ENCODE measurements at places on chromosomes 3 and 15. TPM values are rescaled to one million over a fixed set of nuclear protein-coding genes. Genes with fewer than 3 reads are reported as not detected.

The PLS1 gene
- total RNA-seq, result 4.3 TPM

GRCh38 chr15:82100111-82100929 lies 54.5 kb upstream of the MEX3B start:
- H3K4me1 ChIP-seq, result no peaks in the 10 kb centered on the region
- DNase-seq, result no peak
- no peak overlapping the region for H3K27ac ChIP-seq
- no peaks in the 10 kb centered on the region for H3K36me3 ChIP-seq

GRCh38 chr15:62711691-62712454 lies 330.7 kb upstream of the TPM1 start:
- no peak overlapping the region for H3K27ac ChIP-seq
- H3K36me3 ChIP-seq, result no peaks in the 10 kb centered on the region
- no peak overlapping the region for H3K4me3 ChIP-seq
- no peaks in the 10 kb centered on the region for H3K27me3 ChIP-seq
- H3K4me1 ChIP-seq, result no peaks in the 10 kb centered on the region

DNA sequence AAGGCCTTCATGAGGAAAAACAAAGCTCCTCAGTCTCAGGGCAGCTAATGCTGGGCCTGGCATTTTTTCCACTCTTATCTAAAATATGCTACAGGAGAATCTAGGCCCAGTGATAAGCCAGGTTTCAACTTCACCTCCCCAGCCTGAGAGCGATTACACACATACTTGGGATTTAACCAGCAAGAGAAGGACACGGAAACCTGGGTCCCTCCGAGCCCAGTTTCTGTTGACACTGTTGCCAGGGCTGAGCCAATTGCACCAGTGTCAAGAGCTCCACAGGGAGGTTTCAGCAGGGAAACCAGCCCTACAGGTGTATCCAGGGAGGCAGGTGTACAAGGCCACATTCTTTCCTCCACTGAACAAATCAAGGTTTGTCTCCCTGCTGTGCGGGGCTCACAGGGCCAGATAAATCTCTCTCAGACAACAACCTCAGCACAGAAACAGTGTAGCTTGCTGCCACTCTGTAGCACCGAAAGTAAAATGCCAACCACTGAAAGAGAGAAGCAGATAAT lies 85.4 kb downstream of the MAGI1 start:
- H3K4me3 ChIP-seq, result no peak overlapping the region
- no peaks in the 10 kb centered on the region for H3K4me1 ChIP-seq
- no peak overlapping the region for H3K27ac ChIP-seq
- peaks cover 4% of the 10 kb centered on the region for H3K27me3 ChIP-seq
- no peaks in the 10 kb centered on the region for H3K36me3 ChIP-seq
- no peak for DNase-seq

DNA sequence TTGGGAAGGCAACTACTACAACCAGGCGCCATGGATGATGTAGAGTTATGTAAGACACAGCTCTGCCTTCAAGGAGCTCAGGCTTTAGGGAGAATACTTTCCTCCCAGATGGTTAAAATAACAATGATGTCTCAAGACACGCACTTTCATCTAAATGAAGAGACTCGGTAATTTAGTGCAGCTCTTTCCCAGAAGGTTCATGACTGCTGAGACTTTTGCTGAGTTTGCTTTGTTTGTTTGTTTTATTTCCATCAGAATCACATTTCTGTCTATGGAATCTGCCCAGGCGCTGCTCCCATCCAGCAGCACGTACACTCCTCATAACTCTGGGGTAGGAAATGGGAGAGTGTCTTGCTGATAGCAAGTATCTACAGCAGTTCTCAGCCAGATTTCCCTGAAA lies 33.9 kb upstream of the MEX3B start:
- no peak overlapping the region for H3K4me3 ChIP-seq
- H3K27ac ChIP-seq, result no peak overlapping the region
- H3K36me3 ChIP-seq, result no peaks in the 10 kb centered on the region
- H3K27me3 ChIP-seq, result peaks cover 5% of the 10 kb centered on the region
- no peaks in the 10 kb centered on the region for H3K4me1 ChIP-seq

- H3K27me3 ChIP-seq, result no peaks in the 10 kb centered on the region
- no peak overlapping the region for H3K27ac ChIP-seq
- H3K4me1 ChIP-seq, result peaks cover 6% of the 10 kb centered on the region
- H3K36me3 ChIP-seq, result no peaks in the 10 kb centered on the region
Measured at GRCh38 chr3:17179381-17180205, 294.8 kb downstream of the PLCL2 start.

DNA sequence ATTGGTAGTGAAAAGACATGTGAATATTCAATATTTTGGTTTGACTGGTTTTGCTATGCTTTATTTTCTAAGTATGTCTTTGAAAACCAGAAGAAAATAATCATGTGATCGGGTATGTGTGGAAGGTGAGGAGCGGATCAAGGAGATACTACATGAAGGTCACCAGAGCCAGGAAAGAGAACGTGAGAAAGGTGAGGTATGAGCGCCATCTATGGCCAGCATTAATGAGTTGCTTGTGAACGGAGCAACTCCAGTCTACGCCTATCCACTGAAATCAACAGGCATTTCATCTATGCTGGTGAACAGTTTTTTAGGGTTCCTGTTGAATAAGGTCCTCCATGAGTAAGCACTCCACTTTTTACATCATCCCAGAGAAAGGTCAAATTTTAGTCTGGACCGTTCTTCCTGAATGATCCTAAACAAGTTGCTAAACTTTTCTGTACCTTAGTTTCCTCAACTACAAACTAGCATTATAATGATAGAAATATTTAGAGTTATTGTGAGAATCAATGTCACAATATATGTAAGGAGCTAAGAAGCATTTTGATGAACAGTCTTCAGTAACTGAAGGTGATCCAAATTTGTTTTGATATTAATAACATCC lies 1435.2 kb upstream of the CADM2 start:
- no peaks in the 10 kb centered on the region for H3K4me1 ChIP-seq
- no peak overlapping the region for H3K4me3 ChIP-seq
- H3K36me3 ChIP-seq, result no peaks in the 10 kb centered on the region
- H3K27ac ChIP-seq, result no peak overlapping the region

The PAK6 gene
- not detected for total RNA-seq

DNA sequence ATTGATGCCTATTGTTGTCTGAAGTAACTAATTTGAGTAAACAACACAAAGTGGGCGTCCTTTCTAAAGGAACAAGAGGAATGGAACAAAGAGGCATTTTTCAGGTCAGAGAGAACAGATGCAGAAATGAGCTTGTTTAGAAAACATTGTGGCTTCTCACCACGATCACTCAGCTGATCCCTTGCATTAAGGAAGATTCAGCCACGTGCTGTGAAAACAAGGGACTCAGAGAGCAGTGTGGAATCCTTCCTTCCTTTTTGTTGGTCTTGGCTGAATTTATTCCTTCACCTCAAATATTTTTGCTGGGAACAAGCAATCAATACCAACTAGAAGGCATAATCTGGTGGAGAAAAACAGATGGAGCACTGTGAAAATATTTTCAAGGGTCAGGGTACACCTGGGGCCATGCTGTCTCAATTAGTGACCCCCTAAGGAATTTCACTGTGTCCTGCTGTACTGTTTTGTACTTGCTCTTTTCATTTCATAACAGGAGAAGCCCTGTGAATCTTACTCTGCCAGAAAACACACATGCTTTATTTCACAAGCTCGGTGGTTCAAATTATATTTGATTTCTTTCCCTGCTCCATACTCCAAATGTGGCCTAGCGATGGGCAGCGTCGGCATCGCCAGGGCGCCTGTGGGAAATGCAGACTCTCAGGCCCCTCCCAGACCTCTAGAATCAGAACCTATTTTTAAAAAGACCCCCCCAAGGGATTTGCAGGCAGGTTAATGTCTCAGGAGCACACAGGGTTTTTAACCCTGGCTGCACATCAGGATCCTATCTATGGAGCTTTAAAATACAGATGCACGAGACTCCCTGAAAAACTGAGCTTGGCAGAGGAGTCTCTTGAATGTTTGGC lies 11.6 kb upstream of the SLC6A20 start:
- no peak overlapping the region for H3K4me3 ChIP-seq
- no peak overlapping the region for H3K27ac ChIP-seq
- peaks cover 9% of the 10 kb centered on the region for H3K36me3 ChIP-seq
- DNase-seq, result no peak
- peaks cover 7% of the 10 kb centered on the region for H3K4me1 ChIP-seq

The MOBP gene
- not detected for total RNA-seq

GRCh38 chr15:100833417-100834389 lies 45.9 kb upstream of the ALDH1A3 start:
- peaks cover 30% of the 10 kb centered on the region for H3K27me3 ChIP-seq
- DNase-seq, result no peak
- no peaks in the 10 kb centered on the region for H3K4me1 ChIP-seq
- peaks cover 4% of the 10 kb centered on the region for H3K36me3 ChIP-seq

DNA sequence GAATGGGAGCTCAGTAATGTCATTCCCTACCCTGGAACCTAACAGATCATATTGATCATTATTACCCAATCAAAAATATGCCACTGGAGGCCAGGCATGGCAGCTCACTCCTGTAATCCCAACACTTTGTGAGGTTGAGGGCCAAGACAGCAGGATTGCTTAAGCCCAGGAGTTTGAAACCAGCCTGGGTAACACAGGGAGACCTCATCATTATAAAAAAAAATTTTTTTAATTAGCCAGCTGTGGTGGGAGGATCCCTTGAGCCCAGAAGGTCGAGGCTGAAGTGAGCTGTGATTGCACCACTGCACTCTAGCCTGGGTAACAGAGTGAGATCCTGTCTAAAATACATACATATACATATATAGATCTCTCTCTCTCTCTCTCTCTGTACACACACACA lies 10.2 kb downstream of the IGDCC4 start:
- no peak for DNase-seq
- no peak overlapping the region for H3K4me3 ChIP-seq
- peaks cover 20% of the 10 kb centered on the region for H3K27me3 ChIP-seq

The SLC12A8 gene
- total RNA-seq, result 0.19 TPM

- no peak overlapping the region for H3K4me3 ChIP-seq
- DNase-seq, result no peak
- peak overlapping the region; percentile 15 for H3K27ac ChIP-seq
- H3K36me3 ChIP-seq, result no peaks in the 10 kb centered on the region
- peaks cover 8% of the 10 kb centered on the region for H3K4me1 ChIP-seq
Measured at GRCh38 chr15:100875976-100876375, 3.7 kb upstream of the ALDH1A3 start.

- H3K4me1 ChIP-seq, result no peaks in the 10 kb centered on the region
- H3K27me3 ChIP-seq, result no peaks in the 10 kb centered on the region
- no peak overlapping the region for H3K4me3 ChIP-seq
- H3K36me3 ChIP-seq, result no peaks in the 10 kb centered on the region
Measured at GRCh38 chr3:169440926-169441325, 222.6 kb downstream of the MECOM start.

GRCh38 chr15:57339321-57339720 lies 37.0 kb upstream of the CGNL1 start:
- H3K4me3 ChIP-seq, result no peak overlapping the region
- H3K27me3 ChIP-seq, result peaks cover 11% of the 10 kb centered on the region
- no peak for DNase-seq
- no peaks in the 10 kb centered on the region for H3K36me3 ChIP-seq
- no peaks in the 10 kb centered on the region for H3K4me1 ChIP-seq

The ZNF660 gene
- 1.9 TPM for total RNA-seq

The ITIH4 gene
- total RNA-seq, result 28.8 TPM

The COL7A1 gene
- 1.6 TPM for total RNA-seq

DNA sequence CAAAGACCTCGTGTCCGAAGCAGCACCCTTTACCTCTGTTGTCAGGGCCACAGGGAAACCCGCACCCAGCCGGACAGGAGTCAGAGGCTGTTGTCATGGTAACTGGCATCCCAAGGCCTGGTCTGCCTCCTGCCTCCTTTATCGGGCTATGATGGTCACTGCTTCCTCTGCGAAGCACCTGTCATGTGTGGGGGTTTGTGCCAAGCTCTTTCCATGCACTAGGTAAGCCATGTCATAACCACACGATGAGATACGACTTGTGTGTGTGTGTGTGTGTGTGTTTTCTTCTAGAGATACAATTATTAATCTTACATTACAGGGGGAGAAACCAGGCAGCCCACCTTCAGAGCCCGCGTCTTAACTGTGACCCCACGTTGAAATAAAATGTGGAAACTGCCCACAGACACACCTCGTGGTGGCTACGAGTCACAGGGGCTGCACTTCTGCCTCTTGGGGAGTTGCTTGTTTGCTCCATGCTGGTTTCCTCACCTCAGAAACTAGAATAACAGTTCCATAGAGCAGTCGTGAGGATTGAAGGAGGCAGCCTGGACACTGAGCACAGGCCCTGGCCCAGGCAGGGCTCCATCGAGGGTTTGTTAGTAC lies 18.0 kb downstream of the ZDHHC19 start:
- H3K27me3 ChIP-seq, result no peaks in the 10 kb centered on the region
- peak overlapping the region; percentile 83 for H3K27ac ChIP-seq
- no peaks in the 10 kb centered on the region for H3K36me3 ChIP-seq
- H3K4me3 ChIP-seq, result no peak overlapping the region

DNA sequence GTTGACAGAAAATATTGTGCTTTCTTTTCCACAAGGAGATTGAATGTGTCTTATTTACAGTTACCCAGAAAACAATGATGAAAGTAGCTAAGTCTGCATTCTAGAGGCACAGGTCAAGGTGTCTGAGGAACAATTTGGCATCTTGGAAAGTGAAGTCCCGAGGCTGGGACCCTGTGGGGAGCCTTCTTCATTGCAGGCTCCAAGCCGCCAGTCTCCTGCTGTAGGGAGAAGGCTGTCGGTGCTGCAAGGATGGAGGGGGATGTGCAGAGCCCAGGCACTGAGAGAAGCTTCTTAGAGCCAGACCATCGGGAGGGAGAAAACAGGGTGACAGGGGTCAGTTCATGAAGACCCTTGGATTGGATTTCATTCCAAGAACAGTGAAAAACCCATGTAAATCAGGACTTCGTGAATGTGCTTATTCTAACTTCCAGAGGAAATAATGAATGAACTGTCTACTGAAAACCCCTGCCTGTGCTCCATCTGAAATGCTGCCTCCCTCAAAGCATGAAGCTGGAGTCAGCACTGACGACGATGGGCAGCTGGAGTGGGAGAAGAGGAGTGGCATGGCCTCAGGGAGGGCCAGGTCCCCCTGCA lies 25.2 kb upstream of the NSMCE3 start:
- H3K27me3 ChIP-seq, result peaks cover 1% of the 10 kb centered on the region
- H3K4me3 ChIP-seq, result no peak overlapping the region
- H3K4me1 ChIP-seq, result no peaks in the 10 kb centered on the region
- H3K27ac ChIP-seq, result no peak overlapping the region
- peaks cover 5% of the 10 kb centered on the region for H3K36me3 ChIP-seq

- no peaks in the 10 kb centered on the region for H3K36me3 ChIP-seq
- peaks cover 89% of the 10 kb centered on the region for H3K4me1 ChIP-seq
- DNase-seq, result peak; percentile 85
- no peaks in the 10 kb centered on the region for H3K27me3 ChIP-seq
- peak overlapping the region; percentile 92 for H3K27ac ChIP-seq
Measured at GRCh38 chr15:60580650-60581376, 101.9 kb upstream of the ICE2 start.
